HEK293T (cell line): ENCODE measurements at places on chromosomes 4 and X.

GRCh38 chrX:154517101-154517781, 1.2 kb upstream of the FAM3A start:
- DNase-seq: no peak

GRCh38 chrX:48715072-48715471, 18.5 kb downstream of the SUV39H1 start:
- no peak for DNase-seq

GRCh38 chrX:45031830-45032378, 158.9 kb downstream of the KDM6A start:
- no peak for DNase-seq

GRCh38 chr4:169132561-169133305, 122.7 kb upstream of the CBR4 start:
- DNase-seq: no peak

DNA sequence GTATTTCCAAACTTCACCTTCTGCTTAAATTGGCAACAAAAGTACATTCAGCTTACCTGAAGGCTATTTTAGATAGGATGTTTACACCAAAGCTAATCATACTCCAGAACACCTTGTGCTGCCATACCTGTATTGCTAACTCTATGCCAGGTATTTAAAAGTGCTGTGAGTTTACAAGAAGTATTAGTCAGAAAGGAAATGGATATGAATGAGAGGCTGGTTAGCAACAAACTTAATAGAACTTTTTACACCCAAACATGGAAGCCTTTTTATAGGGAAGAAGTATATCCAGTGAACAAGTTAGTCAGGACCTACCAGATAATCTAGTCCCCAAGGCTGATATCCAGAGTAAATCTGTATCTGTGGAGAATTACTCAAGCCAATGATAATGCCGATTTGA, 131.2 kb upstream of the SPRY1 start:
- DNase-seq: no peak

DNA sequence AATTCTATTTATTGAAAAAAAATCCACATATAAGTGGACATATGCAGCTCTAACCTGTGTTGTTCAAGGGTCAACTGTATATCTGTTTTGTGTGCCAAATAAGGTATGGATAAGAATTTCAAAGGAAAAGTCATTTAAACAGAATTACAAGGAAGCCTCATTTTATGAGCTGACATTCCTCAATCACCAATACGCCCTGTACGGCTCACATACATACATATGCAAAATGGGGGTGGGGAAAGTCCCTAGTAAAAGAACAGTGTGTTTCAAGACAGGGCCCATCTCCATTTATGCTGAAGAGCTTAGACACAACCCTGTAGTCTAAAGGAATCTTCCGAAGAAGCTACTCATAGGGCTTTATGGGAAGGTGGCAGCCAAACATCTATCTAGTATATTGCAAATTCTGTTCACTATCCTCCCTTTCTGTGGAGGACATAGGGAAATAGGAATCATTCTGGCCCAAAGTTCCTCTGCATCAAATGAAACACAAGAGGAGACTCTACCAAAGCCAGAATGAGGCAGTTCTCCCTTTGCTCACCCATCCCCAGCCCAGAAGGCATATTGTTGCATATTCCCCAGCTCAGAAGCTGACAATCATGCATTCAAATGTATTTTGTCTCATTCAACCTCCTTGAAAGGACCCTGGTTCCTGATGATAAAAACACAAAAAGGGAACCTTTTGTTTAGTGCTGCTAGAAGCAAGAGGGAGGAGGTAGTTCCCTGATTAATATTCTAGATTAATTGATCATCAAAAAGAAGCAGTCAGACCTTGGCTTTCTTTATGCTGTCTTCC, 13.7 kb upstream of the ZBTB33 start:
- DNase-seq: no peak

DNA sequence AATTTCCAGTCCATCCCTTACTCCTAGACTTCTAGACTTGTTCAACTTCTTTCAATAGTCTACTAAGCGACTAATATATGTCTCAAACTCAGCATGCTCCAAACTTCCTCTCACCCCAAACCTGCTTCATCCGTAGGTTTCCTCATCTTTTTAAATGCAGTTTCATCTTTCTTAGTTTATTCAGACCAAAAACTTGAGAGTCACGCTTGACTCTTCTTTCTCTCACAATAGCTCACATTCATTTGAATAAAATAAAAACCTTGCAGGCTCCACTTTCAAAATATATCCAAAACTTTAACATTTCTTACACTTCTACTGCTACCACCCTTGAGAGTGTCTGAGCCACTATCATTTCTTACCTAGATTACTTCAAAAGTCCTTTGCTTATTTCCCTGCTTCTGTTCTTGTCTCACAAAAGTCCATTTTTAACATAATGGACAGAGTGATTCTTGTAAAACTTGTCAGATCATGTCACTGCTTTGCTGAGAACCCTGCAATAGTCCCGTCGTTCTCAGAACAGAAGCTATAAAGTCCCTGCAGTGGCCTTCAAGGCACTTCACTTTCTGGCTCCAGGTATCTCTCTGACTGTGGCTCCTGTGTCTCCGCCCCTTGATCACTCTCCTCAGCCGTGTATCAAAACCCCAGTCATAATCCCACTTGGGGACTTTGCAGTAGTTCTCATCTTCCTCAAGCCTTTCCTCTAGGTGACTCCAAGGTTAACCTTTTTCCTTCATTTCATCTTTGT, 167.6 kb downstream of the ARHGAP24 start:
- DNase-seq: no peak

GRCh38 chrX:19683817-19684216, 168.5 kb upstream of the MAP3K15 start:
- no peak for DNase-seq

DNA sequence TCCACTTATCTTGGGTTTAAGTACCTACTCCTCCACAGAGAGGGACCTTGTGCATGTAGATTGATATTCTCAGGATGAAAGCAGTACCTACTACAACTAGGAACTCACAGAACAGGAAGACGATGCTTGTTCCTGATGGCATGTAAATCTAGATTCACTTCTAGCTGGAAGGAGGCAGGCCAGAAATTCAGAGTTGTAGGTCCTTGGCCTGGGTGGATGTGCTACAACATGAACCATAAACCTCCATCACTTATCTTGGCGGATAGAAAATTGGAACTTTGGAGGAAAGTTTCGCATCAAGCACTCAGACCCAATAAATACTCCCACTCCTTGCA, 9.3 kb upstream of the SMIM20 start:
- DNase-seq: no peak

GRCh38 chr4:187010052-187010451, 286.4 kb upstream of the FAT1 start:
- no peak for DNase-seq

DNA sequence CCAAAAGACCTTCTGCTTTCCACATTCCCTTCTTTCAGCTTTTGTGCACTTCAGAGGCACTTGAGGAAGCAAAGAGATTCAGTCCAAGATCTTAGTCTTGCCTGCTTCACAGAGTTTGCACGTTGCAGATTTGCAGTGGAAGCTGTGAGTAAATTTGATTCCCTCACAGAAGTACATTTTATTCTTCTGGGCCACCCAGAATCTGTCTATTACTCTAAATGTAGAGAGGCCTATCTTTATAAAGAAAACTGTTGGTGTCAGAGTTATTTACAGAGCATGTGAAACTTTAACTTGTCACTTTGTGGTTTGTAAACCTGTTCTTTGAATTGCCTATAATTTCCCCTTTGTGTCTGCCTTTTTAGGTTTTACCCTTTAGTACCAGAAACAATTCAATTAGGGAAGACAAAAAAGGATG, 15.5 kb downstream of the SPRY1 start:
- DNase-seq: no peak

GRCh38 chr4:88791274-88791673, 93.6 kb upstream of the NAP1L5 start:
- no peak for DNase-seq

GRCh38 chrX:443536-444210, 57.0 kb upstream of the PPP2R3B start:
- no peak for DNase-seq

GRCh38 chr4:183989461-183989860, 84.4 kb downstream of the STOX2 start:
- DNase-seq: no peak

DNA sequence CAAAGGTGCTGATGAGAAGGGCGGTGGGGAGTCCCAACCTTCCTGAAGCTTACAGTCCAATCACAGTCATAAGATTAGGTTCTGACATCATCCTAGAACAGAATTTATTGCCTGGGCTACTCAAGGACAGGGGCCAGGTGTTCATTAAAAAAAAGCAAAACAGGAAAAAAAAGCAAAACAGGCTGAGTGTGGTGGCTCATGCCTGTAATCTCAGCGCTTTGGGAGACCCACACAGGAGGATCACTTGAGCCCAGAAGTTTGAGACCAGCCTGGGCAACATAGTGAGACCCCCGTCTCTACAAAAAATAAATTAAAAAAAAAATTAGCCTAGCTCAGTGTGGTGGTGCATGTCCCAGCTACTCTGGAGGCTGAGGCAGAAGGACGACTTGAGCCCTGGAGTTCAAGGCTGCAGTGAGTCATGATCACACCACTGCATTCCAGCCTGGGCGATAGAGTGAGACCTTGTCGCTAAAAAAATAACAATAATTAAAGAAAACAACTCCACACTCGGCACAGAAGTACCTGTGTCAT, 3.0 kb downstream of the RAB9A start:
- no peak for DNase-seq

GRCh38 chr4:69781458-69782418, 21.3 kb upstream of the SULT1B1 start:
- no peak for DNase-seq

GRCh38 chr4:149113804-149114430, 671.7 kb upstream of the NR3C2 start:
- DNase-seq: no peak

- DNase-seq: no peak
These were observed 21.3 kb downstream of the ARHGAP24 start for GRCh38 chr4:85496126-85496849.
